Inflammatory macrophage treated with lipopolysaccharide for 4 hours (primary cell): ENCODE measurements at places on chromosomes 5 and 9.

GRCh38 chr5:34483442-34484033 is 172.6 kb upstream of the RAI14 start:
- no peak for DNase-seq

GRCh38 chr9:35690614-35691333 is 1.0 kb upstream of the TPM2 start:
- peak; percentile 28 for DNase-seq

DNA sequence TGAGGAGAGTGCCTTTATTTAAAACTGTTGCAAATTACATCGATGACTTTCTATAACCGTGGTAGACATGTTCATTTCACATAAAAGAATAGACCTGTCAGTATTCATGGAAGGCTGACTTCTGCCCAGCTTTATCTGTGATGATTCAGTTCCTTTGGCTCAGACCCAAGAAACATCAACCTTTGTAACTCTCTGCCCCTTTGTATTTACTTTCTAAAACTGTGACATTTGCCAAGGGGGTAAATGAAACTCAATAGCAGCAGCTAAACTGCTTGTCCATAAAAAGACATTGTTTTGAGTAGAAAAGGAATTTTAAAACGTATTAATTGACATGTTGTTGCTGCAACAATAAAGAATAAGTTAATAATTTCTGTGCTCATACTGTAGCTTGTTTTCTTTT is 137.8 kb upstream of the ANKH start:
- DNase-seq: no peak

DNA sequence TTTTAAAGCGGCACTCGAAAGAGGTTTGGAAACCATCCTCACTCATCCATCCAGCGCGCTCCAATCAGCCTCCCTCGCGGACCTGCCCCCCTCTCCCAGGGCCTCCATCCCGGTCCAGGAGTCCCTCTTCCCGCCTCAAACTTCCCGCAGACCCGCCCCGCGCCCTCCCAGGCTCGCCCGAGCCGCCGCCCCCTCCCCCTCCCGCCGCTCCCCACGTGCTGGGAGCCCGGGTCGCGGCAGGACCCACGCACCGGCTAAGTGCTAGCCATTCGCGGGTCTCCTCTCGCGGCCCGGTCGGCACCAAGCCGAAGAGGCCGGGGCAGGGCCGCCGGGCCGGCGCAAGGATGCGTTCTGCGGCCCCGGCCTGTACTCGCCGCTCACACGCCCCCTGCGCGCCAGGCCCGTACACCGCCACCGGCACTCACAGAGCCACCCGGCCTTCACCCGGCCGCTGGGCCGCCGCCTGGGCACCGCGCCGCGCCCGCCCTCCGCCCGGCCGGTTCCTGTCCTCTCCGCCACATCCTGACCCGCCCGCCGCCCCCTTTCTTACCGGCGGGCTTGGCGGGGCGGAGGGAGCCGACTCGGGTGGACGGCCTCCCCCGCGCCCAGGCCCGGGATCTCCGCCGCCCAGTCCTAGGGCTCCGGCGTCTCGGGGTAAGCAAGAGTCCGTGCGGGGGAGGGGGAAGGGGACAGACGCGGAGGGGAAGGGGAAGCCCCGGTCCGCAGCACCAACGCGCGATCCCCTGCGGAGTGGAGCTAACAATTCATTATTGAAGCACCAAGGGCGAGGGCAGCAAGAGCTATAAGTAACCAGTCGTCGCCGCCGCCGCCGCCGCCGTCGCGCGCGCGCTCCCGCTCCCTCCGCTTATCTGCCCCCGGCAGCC is 576 bp downstream of the CHD1 start:
- DNase-seq: peak; percentile 44

- no peak for DNase-seq
These were observed 105.0 kb downstream of the ACTL7B start for GRCh38 chr9:108750661-108751215.

- DNase-seq: peak; percentile 40
These were observed 9.8 kb upstream of the UBE2D2 start for GRCh38 chr5:139551191-139551889.

DNA sequence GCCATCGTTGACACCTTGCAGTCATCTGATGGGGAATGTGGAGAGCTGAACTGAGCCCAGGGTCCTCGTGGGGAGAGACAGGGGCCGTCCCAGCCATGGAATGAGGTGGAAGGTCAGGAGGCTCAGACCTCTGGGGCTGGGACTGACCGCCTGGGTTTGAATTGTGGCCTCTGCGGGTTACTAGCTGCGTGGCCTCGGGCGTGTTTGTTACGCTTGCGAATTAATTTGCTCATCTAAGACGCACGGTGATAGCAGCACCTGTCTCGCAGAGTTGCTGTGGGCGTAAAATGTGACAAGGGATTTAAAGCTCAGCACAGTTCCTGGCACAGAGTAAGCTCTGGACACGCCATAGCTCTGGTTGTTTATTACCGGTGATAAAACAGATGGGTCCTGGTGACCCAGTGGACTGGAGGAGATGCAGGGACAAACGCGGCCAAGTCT is 19.4 kb upstream of the DAB2IP start:
- DNase-seq: no peak

DNA sequence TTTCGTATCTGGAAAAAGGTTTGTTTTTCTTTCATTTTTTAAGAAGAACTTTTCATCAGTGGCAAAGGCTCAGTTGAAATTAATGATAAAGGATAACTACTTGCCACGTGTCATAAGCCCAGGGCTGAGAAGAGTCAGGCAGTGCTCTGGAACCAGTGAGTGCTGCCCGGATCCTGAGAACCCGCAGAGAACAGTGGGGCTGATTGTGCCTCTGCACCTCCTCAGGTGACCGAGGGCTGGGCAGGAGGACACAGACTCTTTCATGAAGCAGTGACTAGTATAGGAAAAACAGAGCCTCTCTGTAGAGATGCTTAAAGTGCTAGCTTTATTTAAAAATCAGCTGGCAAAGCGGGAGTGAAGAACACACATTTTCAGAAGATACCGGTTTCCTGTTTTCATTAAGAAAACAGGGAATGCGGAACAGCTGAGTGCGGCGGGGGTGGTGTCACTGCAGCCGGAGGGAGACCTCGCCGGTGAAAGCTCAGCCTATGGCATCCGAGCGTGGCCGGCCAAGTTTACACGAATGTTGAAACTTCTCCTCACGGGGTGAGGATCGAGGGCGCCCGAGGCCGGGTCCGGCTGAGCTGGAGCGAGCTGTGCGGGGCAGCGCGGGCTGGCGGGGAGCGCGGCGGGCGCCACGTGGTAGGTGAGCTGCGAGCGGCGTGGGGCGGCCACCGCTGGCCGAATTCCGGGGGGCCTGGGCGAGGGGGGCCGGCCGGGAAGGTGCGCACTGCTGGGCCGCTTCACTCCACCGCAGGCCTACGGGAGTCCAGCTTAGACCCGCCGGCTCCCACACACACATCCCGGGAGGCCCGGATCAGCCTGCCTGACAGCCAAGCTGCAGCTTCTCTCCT is 134.7 kb upstream of the DMRT1 start:
- peak; percentile 78 for DNase-seq

DNA sequence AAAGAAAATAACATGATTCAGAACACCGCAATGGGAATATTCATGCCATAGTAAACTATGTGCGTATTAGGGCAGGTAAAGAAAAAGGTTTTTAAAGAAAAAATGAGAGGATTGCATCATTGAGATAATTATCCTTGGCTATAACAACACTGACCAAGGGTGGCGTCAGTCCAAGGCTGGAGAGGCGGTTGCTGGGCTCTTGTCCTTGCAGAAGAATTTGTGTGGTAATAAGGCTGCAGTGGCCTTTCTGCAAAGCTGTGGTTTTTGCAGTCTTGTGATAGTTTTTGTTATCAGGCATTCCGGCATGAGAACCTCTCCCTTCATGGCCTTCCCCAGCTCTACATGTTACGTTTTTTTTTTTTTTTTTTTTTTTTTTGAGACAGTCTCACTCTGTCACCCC is 14.0 kb downstream of the BOD1 start:
- no peak for DNase-seq

DNA sequence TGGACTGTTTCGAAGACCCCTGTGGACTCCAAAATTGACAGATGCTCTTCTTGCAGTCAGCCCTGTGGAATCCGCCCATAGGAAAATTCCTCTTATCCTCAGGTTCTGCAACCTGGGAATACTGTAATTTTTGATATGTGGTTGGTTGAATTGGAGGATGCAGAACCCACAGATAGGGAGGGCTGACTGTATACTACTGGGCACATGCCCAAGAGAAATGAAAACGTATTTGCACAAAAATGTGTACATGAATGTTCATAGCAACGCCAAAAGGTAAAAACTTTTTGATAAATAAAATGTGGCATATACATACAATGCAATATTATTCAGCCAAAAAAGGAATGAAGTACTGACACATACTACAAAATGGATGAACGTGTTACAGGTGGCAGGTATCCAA is 1.9 kb upstream of the SNAPC3 start:
- DNase-seq: no peak
